ENCODE measurements at places on chromosomes 5 and 9. TPM values are rescaled to one million over a fixed set of nuclear protein-coding genes. Genes with fewer than 3 reads are reported as not detected.

DNA sequence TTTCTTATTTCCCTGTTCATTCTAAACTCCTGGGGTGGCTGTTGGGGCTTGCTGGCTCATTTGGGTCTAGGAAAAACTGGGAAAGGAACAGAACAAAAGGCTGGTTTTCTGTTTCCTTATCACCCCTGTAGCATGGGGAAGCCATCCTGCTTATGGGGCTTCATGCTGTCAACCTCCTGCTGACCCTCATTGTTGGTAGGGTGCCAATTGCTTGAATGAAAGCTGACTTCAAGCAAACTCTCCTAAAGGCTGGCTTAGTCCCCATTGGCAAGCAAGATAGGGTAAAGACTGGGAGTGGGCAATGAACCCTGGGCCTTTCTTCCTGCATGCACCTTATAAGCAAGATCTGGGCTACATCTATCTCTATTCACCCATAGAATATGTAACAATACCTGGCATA lies 511.6 kb downstream of the DMAC1 start:
- DNase-seq: no peak

NSG2 gene
- total RNA-seq: not detected

FSD1L gene
- 5.0 TPM for total RNA-seq

DNA sequence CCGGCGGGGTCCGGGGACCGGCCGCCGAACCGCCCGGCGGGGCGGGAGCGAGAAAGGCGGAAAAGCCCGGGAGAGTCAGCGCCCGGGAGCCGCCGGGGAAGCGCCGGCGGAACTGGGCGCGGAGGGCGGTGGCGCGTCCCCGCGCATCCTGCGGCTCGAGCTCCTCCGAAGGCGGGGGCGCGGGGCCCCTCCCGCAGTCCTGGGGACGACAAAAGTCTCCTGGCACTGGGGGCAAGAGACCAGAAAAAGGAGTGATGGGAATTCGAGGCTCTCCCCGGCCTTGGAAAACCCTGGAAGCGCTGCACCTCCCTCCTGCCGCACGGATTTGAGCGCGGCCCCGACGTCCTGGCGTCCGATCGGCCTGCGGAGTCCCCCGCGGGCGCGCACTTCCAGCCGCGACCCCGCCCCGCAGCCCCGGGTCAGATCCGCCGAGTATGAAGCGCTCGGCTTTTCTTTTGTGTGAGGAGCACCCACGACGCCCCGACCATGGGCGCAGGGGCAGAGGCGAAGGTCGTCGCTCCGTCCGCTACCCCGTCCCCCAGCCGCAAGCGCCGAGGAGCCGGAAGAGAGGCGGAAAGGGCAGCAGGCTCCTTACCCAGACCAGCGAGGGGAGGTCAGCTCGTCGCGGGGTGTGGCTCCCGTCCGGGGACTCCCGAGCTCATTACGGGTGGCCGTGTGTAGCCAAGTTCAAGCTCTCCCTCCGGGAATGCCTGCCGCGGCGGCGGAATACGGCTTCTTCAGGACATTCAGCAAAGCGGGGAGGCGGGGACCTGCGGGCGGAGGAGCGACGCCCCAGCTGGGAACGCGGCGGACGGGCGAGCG lies at the start of gene EPB41L4A:
Gene EPB41L4A (minus strand): TSS at position 114 of the 822 bp plus-strand sequence. CDS start 238 bp downstream, outside the sequence.
- peak; percentile 73 for DNase-seq

DNA sequence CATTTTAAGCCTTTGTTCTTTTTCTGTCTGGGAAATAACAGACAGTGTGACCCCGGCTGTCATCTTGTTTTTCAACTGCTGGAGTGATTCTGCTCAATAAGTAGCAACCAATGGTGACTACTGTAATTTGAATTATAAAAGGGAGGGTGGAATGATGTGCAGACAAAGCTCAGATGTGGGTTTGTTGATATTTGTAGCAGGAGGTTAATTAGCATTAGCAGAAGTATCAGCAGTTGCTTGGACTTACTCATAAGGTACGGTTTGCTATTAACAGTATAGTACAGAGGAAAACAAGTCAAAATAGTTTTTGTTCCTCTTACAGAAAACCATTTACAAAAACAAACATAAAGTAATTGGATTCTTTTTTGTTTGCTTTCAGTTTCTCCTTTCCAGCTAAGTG lies 140.4 kb downstream of the TUSC1 start:
- no peak for DNase-seq

DNA sequence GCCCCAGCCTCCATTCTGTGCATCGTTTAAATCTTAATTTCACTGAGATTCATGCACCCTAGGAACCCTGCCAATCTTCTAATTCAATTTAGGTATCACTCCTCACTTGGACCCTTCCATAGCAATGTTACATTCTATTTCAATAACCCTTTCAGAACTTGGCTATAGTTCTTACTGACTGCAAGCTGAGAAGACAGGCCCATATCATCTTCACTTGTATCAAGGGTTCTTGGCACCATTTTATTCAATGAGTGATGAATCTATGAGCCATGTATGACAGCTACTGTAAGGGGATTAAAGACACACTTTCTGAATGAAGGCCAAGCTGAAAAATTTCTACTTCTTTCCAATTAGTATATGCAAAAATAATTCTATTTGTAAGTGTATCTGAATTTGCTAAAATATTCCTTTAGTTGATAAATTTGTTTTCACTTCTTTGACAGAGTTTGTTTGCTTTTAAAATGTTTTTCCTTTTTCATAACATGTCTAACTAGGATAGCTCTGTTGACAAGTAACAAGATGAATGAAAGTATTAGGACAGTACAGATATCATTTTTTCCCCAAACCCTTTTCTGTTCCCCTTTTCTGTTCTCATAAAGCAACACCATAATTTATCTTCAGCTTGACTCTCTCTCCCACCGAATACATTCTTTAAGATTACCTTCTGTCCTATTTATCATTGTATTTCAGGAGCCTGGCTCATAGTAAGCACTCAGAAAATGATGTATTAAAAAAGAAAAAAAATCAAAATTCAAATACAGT lies 9.6 kb downstream of the ITGA2 start:
- DNase-seq: no peak

DNA sequence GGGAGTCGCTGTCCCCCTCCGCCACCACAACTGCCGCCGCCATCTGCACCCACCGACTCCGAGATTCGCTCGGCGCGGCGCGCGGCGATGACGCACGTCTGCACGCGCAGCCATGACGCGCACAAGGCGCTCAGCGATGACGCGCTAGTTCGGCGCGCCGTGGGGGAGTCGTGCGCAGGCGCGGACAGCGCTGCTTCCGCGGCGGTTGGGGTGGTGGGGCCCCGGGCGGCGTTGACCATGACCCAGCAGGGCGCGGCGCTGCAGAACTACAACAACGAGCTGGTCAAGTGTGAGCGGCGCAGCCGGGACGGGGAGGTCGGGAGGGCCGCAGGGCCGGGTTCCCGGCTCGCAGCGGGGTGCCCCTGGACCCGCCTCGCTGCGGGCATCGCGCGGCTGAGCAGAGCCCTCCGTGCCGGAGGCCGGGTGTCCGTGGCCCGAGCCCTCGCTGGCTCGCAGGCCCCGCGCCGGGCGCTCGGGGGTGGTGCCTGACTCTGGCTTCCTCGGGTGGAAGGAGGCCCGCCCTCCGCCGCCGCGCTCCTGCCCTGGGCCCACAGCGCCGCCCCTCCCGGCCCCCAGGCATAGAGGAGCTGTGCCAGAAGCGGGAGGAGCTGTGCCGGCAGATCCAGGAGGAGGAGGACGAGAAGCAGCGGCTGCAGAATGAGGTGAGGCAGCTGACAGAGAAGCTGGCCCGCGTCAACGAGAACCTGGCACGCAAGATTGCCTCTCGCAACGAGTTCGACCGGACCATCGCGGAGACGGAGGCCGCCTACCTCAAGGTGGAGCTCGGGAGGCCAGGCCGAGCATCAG lies at the start of the genes ANAPC2 and SSNA1:
Gene ANAPC2 (minus strand): TSS at position 71 of the 807 bp plus-strand sequence. CDS start 28 bp downstream, at position 43.
Gene SSNA1 (plus strand): TSS at position 187 of the 807 bp plus-strand sequence. CDS start 51 bp downstream, at position 238.
- peak; percentile 94 for DNase-seq

GRCh38 chr5:132387640-132388117 lies 18.2 kb downstream of the SLC22A5 start:
- peak; percentile 86 for DNase-seq

Data from ureter (tissue), 1 donor.